Muscle of leg (tissue), 16 donors: ENCODE measurements at places on chromosomes 4 and X. TPM values are rescaled to one million over a fixed set of nuclear protein-coding genes. Genes with fewer than 3 reads are reported as not detected.
A peak's percentile ranks its signal among the peaks of the same experiment; 100 is the strongest.

Gene TMEM271
- total RNA-seq, result 0.04 TPM

GRCh38 chr4:43243433-43244116 is 351.1 kb downstream of the GRXCR1 start:
- H3K27me3 ChIP-seq, result no peaks in the 10 kb centered on the region
- H3K27ac ChIP-seq, result no peak overlapping the region
- no peaks in the 10 kb centered on the region for H3K4me1 ChIP-seq
- no peak overlapping the region for H3K4me3 ChIP-seq
- H3K36me3 ChIP-seq, result no peaks in the 10 kb centered on the region

GRCh38 chrX:38654302-38654701 is 93.0 kb downstream of the TSPAN7 start:
- H3K4me3 ChIP-seq, result no peak overlapping the region
- DNase-seq, result peak; percentile 55
- H3K27me3 ChIP-seq, result peaks cover 26% of the 10 kb centered on the region
- peaks cover 4% of the 10 kb centered on the region for H3K4me1 ChIP-seq

Gene ZFP92
- 0.62 TPM for total RNA-seq

DNA sequence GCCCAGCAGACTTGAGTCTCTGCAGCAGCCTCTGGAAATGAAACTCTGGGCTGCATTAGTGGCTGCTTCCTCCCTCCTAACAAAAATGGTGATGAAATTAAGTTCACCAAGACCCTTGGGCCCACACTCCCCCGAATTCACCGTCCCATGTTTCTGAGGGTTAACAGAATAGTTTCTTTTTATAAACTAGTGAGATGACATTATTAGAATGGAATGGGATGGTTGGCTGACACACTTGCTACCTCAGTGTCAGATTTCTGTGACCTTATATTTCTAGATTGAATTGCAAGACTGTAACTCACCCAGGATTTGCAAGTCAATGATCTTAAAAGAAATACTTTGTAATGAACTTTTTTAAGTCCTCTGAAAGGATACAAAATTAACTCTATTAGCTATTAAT is 127.1 kb downstream of the SHROOM3 start:
- no peaks in the 10 kb centered on the region for H3K27me3 ChIP-seq
- H3K27ac ChIP-seq, result peak overlapping the region; percentile 85
- DNase-seq, result peak; percentile 80
- peaks cover 23% of the 10 kb centered on the region for H3K4me1 ChIP-seq

GRCh38 chr4:7120341-7120740 is 52.5 kb upstream of the GRPEL1 start:
- peaks cover 3% of the 10 kb centered on the region for H3K27me3 ChIP-seq
- H3K4me3 ChIP-seq, result no peak overlapping the region
- H3K4me1 ChIP-seq, result peaks cover 22% of the 10 kb centered on the region
- no peak for DNase-seq
- H3K36me3 ChIP-seq, result no peaks in the 10 kb centered on the region
- H3K27ac ChIP-seq, result no peak overlapping the region

DNA sequence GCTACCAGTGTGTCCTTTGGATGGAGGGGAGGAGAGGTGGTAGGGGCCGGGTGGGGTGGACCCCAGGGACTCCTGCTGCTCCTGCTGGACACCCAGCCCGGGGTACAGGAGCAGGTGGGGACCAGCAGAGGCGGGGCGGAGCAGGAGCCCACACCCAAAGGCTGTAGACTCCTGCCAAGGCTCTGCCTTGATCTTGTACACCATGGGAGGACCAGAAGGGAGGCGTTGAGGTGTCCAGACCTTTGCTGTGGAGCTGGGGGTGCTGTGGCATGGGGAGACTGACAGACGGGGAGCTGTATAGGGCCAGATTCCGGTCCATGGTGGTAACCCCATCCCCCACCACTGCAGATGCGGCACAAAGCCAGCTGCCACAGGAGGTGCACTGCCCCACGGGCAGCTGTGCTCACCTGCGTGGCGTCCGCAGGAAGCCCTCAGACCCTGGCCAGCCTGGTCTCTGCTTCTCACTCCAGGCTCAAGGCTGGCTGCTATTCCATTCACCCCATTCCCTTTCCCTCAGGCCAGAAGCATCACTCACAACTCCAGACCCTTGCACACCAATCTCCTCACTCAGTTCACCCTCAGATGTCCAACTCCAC is 5.0 kb upstream of the SLC26A1 start:
- no peaks in the 10 kb centered on the region for H3K36me3 ChIP-seq
- peaks cover 14% of the 10 kb centered on the region for H3K4me1 ChIP-seq
- H3K27me3 ChIP-seq, result peaks cover 69% of the 10 kb centered on the region
- no peak for DNase-seq
- no peak overlapping the region for H3K4me3 ChIP-seq

DNA sequence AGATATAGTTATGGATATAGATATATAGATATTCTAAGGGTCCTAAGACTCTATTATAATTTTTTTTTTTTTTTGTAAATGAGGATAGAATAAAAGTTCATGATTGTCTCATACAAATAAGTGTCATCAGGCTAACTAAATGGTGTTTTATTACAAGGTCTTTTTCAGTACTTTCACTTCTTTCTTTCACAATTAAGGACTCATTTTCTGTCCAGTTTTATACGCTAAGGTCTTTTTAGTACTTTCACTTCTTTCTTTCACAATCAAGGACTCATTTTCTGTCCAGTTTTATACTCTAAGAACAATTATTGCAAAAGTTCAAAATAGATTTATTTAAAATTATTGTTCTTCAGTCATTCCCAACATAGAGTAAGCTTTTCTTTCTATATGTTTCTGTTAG is 32.7 kb downstream of the RUFY3 start:
- no peak overlapping the region for H3K27ac ChIP-seq
- no peak for DNase-seq
- H3K4me3 ChIP-seq, result no peak overlapping the region
- H3K4me1 ChIP-seq, result no peaks in the 10 kb centered on the region
- no peaks in the 10 kb centered on the region for H3K27me3 ChIP-seq
- no peaks in the 10 kb centered on the region for H3K36me3 ChIP-seq

DNA sequence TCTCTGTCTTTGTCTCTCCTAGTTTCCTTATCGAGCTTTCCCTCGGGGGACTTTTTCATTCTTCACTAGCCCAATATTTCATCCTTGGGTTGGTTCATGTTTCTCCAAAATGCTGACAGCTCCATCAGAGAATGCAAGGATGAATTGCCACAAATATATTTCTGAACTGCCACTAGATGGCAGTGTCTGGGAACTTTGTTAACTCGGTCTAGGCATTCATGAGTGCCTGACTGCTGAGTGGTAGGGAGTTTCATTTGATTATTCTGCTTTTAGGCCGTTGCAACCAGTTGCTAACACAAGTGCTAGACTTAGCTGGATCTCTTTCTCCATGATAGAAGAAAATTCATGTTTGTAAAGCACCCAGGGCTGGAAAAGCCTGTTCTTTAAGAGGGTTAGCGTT is 73.5 kb upstream of the RAP2C start:
- H3K27me3 ChIP-seq, result peaks cover 6% of the 10 kb centered on the region
- H3K27ac ChIP-seq, result no peak overlapping the region
- no peaks in the 10 kb centered on the region for H3K4me1 ChIP-seq
- DNase-seq, result peak; percentile 83

Gene GRIA3
- total RNA-seq, result 2.2 TPM

GRCh38 chr4:152359208-152360044 is 176.5 kb downstream of the FBXW7 start:
- H3K36me3 ChIP-seq, result no peaks in the 10 kb centered on the region
- no peaks in the 10 kb centered on the region for H3K4me1 ChIP-seq
- H3K27me3 ChIP-seq, result no peaks in the 10 kb centered on the region
- H3K27ac ChIP-seq, result no peak overlapping the region
- H3K4me3 ChIP-seq, result no peak overlapping the region

Gene CENPC
- 23.4 TPM for total RNA-seq

DNA sequence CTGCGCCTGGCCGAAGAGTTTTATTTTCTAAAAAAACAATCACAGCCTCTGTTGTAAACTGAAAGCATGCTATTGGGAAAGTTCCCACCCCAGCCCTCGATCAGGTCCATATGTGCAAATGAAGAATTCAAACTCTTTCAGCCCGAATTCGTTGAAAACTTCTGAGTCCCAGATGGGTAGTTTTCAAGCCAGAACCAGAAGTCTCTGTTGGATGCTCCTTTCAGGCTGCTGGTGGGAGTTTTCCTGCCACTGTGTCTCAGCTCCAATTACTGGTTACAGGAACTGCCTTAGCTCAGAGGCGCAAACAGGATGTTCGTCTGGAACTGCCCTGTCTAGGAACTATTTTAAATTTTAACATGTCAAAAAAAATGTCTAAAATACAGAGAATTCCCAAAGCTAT is 9.3 kb upstream of the ALG13 start:
- no peaks in the 10 kb centered on the region for H3K4me1 ChIP-seq
- H3K27ac ChIP-seq, result peak overlapping the region; percentile 35
- peak; percentile 76 for DNase-seq
- peaks cover 9% of the 10 kb centered on the region for H3K27me3 ChIP-seq
- no peaks in the 10 kb centered on the region for H3K36me3 ChIP-seq
- no peak overlapping the region for H3K4me3 ChIP-seq

GRCh38 chrX:50874876-50875275 is 35.7 kb upstream of the BMP15 start:
- H3K4me3 ChIP-seq, result no peak overlapping the region
- no peaks in the 10 kb centered on the region for H3K4me1 ChIP-seq
- peaks cover 35% of the 10 kb centered on the region for H3K27me3 ChIP-seq
- no peak for DNase-seq
- no peak overlapping the region for H3K27ac ChIP-seq
- no peaks in the 10 kb centered on the region for H3K36me3 ChIP-seq

GRCh38 chrX:10231461-10231860 is 74.7 kb downstream of the CLCN4 start:
- peaks cover 10% of the 10 kb centered on the region for H3K36me3 ChIP-seq
- H3K4me3 ChIP-seq, result no peak overlapping the region
- H3K4me1 ChIP-seq, result no peaks in the 10 kb centered on the region
- peaks cover 18% of the 10 kb centered on the region for H3K27me3 ChIP-seq

GRCh38 chr4:105158837-105159236 is 12.2 kb downstream of the TET2 start:
- no peaks in the 10 kb centered on the region for H3K27me3 ChIP-seq
- H3K4me1 ChIP-seq, result no peaks in the 10 kb centered on the region
- peak; percentile 30 for DNase-seq
- H3K27ac ChIP-seq, result no peak overlapping the region

DNA sequence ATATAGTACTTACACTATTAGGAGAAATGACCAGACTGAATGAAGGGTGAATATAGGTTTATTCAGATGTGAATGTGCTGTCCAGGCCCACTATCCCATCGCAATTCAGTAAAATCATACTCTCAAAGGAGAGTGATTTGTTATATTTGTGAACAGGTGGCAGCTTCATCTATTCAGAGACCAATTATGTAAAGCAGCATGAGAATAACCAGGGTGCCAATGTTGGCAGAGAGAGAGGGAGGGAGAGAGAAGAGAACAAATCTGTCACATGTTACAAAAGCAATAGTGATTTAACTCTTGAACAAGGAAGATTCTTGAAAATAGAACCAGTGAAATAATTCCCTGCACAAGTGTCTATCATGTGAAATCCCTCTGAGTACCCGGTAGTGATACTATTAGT is 38.9 kb upstream of the TLL1 start:
- no peak overlapping the region for H3K27ac ChIP-seq
- no peaks in the 10 kb centered on the region for H3K4me1 ChIP-seq
- H3K27me3 ChIP-seq, result no peaks in the 10 kb centered on the region
- no peaks in the 10 kb centered on the region for H3K36me3 ChIP-seq
- H3K4me3 ChIP-seq, result no peak overlapping the region

- H3K4me1 ChIP-seq, result peaks cover 3% of the 10 kb centered on the region
- H3K27me3 ChIP-seq, result no peaks in the 10 kb centered on the region
- H3K36me3 ChIP-seq, result no peaks in the 10 kb centered on the region
- no peak overlapping the region for H3K4me3 ChIP-seq
Measured at GRCh38 chr4:151436093-151436518, 27.1 kb downstream of the FHIP1A start.

- DNase-seq, result no peak
- H3K36me3 ChIP-seq, result no peaks in the 10 kb centered on the region
- no peaks in the 10 kb centered on the region for H3K27me3 ChIP-seq
- H3K27ac ChIP-seq, result no peak overlapping the region
Measured at GRCh38 chr4:55075823-55076716, 49.3 kb downstream of the KDR start.

GRCh38 chrX:100643956-100644860 is at the start of gene SRPX2:
SRPX2 (plus strand) TSS chrX:100644199; CDS start chrX:100646323, 2,124 bp downstream.
- peaks cover 26% of the 10 kb centered on the region for H3K27me3 ChIP-seq
- peak; percentile 86 for DNase-seq
- no peaks in the 10 kb centered on the region for H3K36me3 ChIP-seq
- peak within 1 kb of the TSS; percentile 86 for H3K27ac ChIP-seq

Gene KLHL4
- 9.0 TPM for total RNA-seq

DNA sequence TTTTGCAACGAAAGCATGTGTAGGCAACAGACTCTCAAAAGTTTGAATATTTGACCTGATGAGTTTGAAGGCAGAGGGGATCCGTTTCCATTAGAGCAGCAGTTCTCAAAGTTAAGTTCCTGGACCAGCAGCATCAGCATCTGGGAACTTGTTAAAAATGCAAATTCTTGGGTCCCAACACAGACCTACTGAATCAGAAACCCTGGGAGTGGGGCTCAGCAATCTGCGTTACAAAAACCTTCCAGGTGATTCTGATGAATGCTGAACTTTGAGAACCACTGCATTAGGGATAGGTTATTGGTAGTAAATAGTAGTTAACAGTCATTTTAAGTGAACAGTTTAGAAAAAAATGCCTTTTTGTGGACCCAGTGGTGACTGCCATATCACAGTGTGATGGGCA is 98.8 kb downstream of the PDE5A start:
- H3K4me1 ChIP-seq, result peaks cover 3% of the 10 kb centered on the region
- H3K27me3 ChIP-seq, result no peaks in the 10 kb centered on the region
- H3K36me3 ChIP-seq, result peaks cover 5% of the 10 kb centered on the region

Gene MAGEB10
- total RNA-seq, result not detected

DNA sequence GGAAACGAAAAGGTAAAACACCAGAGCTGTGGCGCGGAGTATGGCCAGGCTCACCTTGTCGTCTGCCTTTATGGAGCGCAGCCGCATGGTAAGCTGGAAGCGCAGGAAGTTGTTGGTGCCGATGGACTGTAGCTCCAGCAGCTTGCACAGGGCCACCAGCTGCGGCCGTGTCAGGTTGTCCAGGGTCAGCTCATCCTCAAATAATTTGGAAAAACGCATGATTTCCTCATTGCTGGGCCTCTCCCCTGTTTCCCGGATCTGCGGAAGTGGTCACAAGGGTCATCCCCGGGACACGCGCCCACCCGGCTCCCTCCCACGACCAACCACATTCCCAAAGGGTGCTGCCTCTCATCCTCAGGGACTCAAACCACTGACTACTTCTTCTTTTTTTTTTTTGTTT is 23.3 kb downstream of the LETM1 start:
- no peaks in the 10 kb centered on the region for H3K4me1 ChIP-seq
- no peaks in the 10 kb centered on the region for H3K27me3 ChIP-seq
- H3K27ac ChIP-seq, result no peak overlapping the region
- no peak overlapping the region for H3K4me3 ChIP-seq
- H3K36me3 ChIP-seq, result peaks cover 71% of the 10 kb centered on the region

Gene CFAP99
- total RNA-seq, result not detected

Gene GDPD2
- total RNA-seq, result 0.09 TPM

- H3K4me1 ChIP-seq, result no peaks in the 10 kb centered on the region
- H3K27me3 ChIP-seq, result no peaks in the 10 kb centered on the region
- no peaks in the 10 kb centered on the region for H3K36me3 ChIP-seq
- no peak overlapping the region for H3K27ac ChIP-seq
- no peak overlapping the region for H3K4me3 ChIP-seq
Measured at GRCh38 chr4:78695910-78696309, 80.2 kb upstream of the BMP2K start.

Gene XPNPEP2
- total RNA-seq, result 4.2 TPM

Gene CENPVL3
- total RNA-seq, result 0.09 TPM

GRCh38 chr4:29009908-29010307 is 1710.3 kb upstream of the PCDH7 start:
- no peaks in the 10 kb centered on the region for H3K4me1 ChIP-seq
- H3K4me3 ChIP-seq, result no peak overlapping the region
